ENCODE measurements at places on chromosomes 4 and X. TPM values are rescaled to one million over a fixed set of nuclear protein-coding genes. Genes with fewer than 3 reads are reported as not detected.

DNA sequence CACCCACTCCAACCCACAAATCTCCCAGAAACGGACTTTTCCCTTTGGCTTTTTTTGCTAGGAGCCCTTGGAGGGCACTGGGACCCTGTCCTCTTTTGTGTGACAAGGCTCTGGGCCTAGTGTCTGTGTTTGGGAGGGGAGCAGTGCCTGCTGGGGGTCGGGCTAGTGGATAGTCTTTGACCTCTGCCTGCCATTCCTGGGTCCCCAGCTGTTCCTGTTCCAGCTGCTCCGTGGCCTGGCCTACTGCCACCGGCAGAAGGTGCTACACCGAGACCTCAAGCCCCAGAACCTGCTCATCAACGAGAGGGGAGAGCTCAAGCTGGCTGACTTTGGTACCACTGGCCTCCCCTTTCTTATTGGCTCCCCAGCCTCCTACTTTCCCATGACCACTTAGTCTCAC lies 6.7 kb upstream of the USP11 start:
- DNase-seq, result no peak

DNA sequence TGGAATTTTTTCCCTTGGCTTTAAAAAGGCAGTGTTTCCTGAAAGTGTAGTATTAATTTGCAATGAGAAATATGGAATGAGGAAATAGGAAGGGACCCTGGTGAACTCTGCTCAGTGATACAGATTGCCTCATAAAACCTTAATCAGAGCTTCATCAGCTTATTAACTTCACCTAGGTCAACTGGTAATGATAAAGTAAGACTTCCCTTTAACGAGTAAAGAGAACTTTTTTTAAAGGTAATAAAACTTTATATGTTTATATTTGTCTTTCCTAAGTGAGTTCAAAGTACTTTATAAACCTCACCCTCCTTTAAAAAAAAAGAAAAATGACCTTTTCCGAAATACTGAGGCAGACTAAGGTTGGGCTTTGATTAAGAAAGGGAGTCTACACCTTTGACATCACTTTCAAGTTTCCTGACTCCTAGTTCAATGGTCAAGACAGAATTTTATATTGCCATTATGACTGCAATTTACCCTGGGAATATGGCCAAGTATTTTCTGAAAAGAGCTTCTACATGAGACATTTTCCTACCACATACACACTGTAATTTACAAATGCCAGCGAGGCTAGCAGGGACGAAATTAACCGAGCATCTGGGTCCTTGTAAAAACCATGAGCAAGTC lies 706.3 kb upstream of the TENM3 start:
- DNase-seq, result no peak

- no peak for DNase-seq
Observed at GRCh38 chr4:25430630-25431029, 53.6 kb downstream of the ANAPC4 start.

DNA sequence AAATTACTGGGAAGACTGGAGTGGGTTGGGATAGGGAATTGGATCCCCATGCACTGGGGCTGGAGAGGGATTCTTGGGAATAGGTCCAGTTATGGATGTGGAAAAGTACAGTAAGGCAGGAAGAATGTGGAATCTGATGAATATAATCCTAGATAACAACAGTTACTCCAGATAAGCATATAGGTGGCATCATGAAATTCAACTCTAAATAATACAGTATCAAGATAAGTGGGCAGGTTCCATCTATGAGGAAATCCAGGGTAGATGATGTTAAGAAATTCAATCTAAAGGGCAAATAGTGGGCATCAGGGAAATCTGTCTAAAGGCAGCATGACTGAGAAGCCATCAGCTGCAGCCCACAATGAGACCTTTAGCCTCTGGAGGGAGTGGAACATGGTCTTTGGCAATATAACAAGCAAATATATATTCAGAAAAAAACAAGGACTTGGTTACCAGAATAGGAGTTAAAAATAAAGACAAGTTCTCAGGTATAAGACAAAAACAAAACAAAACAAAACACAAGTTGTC lies 1.2 kb downstream of the DTHD1 start:
- DNase-seq, result no peak

- DNase-seq, result no peak
Observed at GRCh38 chrX:115174548-115174947, 14.7 kb upstream of the RBMXL3 start.

- DNase-seq, result no peak
Observed at GRCh38 chr4:112944006-112944405, 105.4 kb upstream of the ANK2 start.

DNA sequence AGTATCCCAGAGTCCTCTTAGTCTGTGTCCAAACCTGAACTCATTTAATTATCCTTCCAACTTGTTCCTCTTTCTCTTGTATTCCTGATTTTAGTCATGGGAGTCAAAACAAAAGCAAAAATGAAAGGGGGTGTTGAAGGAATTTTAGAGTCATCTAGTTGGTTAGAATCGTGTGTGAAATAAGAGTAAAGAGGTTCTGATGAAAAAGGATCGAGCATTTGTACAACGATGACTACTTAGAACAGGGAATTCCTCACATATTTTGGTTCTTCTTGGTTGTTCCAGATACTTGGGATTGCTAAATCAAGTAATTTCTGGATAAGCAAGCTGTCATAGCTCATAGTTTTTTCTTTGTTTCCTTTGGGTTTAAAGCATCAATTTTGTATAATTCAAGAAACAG lies 194.4 kb downstream of the BCOR start:
- DNase-seq, result no peak

DNA sequence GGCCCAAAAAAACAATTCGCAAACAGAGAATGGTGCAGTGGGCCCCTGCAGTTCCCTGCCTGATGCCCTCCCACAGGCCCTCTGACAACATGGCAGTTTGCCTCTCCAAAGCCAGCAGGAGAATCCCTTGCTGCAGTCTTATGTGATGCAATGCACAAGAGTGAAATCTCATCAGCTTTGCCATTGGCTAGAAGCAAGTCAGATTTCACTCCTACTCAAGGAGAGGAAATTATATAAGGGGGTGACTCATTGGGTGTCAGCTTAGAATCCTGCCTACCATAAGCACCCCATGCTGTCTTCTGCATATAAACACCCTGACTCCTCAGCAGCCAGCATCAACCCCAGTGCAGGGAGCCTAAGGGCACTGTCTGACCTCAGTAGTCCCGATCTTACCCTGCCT lies 157.3 kb upstream of the LDB2 start:
- DNase-seq, result no peak

DNA sequence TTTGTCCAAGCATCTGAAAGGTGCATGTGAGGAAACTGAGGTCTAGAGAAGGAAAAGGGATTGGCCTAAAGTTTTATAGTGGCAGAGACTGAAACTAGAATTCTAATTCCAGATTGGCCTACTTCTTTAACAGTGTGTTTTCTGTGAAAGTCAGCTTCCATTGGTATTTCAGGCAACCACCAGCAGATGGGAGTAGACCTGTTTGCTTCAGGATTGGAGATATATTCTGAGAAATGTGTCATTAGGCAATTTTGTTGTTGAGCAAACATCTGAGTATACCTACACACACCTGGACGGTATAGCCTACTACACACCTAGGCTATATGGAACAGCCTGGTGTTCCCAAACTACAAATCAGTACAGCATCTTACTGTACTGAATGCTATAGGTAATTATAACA lies 207.3 kb upstream of the RADX start:
- DNase-seq, result no peak

DNA sequence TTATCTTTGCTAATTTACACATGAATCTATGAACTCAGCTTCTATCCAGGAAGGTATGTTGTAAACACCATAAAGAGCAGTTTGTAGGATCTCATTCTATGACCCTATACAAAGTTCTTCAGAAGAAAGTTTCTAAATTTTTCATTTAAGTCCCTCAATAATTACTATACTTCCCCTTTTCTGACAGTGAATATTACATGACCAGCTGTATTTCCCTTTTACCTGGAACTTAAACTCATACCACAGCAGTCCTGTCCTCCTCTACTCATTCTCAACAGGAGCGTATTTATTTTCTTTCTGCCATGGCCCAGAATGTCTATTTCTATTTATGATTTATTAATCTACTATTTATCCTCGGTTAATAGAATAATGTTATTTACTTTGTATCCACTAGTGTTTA lies 15.8 kb downstream of the RASGEF1B start:
- DNase-seq, result no peak

GRCh38 chr4:58551676-58552075 lies 1441.5 kb upstream of the IGFBP7 start:
- DNase-seq, result no peak

DNA sequence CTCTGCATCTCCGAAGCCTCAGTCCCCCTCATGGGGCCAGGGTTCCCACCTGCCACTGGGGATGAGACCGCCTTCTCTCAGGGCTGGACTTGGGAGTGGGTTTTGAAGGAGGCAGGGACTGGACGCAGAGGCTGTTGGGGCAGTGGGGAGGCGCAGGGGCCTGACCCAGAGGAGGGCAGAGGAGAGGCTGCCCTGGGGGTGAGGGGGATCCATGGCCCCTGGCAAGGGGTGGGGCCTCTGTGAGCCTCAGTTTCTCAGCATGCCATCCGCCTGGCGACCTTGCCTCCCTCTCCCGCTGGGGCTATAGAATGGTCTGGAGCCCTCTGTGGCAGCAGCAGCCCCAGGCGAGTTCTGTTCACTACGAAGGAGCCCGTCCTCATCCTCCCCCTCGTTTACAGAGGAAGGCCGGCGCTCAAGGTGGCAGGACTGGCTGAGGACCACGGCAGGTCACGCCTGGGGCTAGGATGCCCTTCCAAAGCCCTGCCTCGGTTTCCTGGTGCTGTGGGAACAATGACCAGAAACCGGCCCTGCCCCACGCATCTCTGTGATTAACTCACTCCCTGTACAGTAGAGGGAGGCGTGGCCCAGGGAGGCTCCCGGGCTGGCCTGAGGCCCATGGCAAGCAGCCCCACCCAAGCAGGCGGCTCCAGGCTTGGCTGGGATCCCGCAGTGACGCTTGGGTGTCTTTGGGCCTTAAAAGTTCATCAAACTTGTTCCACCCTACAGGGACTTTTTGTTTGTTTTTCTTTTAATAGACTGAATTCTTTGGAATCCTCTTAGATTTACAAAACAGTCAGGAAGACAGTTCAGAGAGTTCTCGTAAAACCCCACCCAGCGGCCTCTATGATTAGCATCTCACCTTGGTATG lies 16.0 kb upstream of the SH3TC1 start:
- peak; percentile 93 for DNase-seq

GRCh38 chr4:66298569-66298968 lies 628.3 kb upstream of the EPHA5 start:
- DNase-seq, result no peak

DNA sequence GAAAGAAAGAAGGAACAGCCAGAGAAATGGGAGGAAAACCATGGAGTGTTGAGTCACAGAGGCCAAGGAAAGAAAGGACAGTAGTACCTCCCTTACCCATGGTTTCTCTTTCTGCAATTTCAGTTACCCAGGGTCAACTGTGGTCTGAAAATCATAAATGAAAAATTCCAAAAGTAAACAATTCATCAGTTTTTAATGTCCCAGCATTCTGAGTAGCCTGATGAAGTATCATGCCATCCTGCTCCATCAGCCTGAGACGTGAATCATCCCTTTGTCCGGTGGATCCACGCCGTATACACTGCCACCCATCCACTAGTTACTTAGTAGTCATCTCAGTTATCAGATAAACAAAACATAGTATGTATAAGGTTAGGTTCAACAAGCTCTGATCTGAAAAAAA lies 114.2 kb downstream of the COMMD8 start:
- no peak for DNase-seq

DNA sequence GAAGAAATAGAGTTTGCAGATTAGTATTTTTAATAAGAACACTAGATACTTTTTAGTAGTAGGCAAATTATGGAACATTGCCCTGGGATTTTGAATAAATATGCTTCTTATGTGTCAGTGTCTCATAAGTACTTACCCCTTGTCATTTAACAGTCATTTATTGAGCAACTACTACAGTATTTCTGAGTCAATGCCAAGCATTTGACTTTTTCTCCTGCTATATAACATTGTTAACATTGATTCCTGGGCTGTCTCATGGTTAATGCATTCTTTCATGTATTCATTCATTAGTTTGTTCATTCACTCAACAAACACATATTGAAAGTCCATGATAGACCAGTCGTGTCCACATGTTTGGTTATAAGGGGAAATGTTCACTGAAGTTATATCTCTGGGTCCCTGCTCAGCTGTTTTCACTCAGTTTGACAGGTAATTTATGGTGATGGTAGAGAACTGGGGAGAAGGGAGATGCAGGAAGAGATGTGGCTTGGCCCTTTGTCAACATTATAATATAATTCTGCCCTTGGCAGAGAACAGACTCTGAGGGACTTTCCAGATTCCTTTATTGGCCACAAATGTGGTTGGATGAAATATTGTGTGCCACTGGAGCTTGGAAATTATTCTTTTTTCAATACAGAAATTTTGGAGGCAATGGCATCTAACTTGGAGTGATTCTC lies 49.8 kb downstream of the OSTC start:
- DNase-seq, result no peak

GRCh38 chr4:151250706-151251105 lies 26.3 kb upstream of the PRSS48 start:
- no peak for DNase-seq

DNA sequence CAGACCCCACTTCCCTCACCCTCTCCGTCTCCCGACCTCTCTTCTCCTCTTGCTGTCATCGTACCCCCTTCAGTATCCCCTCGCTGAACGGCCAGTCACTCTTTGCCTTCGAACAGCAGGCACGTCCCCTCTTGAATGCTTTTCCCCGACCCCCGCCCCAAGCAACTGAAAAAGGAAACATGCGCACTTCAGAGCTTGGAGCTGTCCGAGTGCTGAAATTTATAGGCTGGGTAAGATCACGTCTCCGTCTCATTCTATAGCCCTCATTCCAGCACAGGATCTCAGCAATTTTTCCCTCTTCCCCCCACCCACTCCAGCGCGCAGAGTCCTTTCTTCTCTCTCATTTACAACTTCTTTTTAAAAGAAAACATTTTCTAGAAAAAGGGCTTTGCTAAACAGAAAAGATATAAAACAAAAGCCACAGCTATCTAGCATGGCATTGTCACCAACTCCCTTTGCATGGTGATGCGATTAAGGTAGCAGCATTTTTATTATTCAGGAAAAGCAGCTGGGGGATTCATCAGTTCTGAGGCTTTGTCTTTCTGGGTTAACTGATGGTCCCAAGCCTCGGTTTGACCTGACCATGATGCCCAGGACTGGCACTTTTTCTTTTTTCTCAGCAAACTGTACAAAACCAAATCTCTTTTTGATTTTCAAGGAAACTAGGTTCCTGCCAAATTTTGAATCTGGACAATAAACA lies at the start of gene GLRA2:
Gene GLRA2, plus strand, starts transcription at position 247 of the 700 bp plus-strand sequence. CDS start 522 bp downstream, outside the sequence.
- DNase-seq, result no peak

GRCh38 chrX:116236666-116237065 lies 66.1 kb downstream of the AGTR2 start:
- DNase-seq, result no peak

DNA sequence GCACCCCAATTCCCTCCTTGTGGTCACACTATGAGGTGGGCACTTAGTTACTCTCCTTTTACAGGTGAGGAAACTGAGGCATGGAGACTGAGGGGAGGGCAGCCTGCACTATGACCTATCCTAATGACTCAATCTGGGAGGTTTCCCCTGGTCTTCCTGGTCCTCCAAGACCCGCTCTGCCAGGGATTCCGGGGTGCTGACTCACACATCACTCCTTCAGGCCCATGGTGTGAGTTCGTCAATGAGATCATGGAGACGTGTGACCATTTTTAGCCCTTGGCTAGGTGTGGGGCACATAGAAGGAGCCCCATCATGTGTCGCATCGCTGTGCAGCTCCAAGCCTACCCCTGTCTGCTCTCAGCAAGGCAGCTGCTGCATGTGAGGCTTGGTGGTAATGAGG lies 32.4 kb upstream of the BCOR start:
- no peak for DNase-seq

Gene CD40LG
- total RNA-seq, result 0.41 TPM

Gene SLC9A7
- 4.8 TPM for total RNA-seq

Gene GPR34
- total RNA-seq, result 22.0 TPM

Gene MUC7
- not detected for total RNA-seq

Gene ANKRD50
- total RNA-seq, result 6.8 TPM

Gene SCD5
- total RNA-seq, result 9.1 TPM

Gene MAGEE2
- not detected for total RNA-seq
